ENCODE measurements at places on chromosomes 2 and 18.

DNA sequence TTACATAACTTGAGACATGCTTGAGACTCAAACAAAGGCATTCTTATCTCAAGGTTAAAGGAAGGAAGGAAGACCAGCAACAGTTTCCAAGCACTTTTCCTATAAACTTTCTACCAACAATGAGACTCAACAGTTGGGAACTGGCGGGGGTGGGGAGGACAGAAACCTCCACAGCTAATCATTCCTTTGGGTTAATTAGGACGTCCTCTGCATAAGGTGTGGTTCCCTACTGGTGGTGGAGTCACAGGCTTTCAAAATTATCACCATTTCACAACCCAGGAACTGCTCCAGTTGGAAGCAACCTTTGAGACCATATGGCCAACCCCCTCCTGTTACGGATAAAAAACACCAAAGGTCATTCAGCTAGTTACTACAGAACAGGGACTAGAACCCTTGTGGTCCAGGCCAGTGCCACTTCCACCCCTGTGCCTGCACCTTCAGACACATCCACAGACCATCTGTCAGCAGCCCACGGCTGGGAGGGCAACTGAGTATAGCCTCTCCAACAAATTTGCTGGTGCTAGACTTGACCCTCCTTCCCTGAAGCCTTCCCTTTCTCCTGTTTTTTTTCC, 30.1 kb upstream of the ATL2 start:
- no peak for DNase-seq

- peak; percentile 13 for DNase-seq
Measured at GRCh38 chr2:152950126-152950525, 231.7 kb downstream of the ARL6IP6 start.

DNA sequence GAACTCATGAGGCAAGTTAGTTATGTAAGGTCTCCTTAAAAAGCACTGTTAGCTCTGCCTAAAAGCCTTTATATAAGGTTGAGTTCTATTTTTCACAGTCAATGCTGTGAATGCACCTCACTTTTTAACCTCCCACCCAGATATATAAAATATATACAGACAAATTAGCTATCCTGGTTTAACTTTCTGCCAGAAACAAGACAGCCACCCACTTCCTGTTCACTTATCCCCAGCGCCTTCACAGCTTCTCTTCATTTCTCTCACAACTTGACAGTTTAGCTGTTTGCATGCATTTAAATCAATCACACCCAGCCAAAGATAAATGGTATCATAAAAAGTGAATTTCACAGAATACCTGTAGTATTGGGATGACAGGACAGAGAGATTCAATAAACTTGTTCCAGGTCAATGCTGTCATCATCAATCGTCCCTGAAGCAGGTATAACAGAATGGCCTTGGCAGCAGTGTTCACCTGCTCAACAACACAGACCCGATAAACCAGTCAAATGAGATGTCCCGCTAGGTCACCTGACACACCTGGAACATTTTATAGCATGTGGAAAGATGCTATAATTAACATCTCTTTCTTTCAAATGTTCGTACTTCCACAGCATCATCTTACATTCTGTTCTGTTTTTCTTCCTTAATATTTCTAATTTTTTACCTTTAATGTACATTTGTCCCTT, 55.7 kb downstream of the RTTN start:
- no peak for DNase-seq

DNA sequence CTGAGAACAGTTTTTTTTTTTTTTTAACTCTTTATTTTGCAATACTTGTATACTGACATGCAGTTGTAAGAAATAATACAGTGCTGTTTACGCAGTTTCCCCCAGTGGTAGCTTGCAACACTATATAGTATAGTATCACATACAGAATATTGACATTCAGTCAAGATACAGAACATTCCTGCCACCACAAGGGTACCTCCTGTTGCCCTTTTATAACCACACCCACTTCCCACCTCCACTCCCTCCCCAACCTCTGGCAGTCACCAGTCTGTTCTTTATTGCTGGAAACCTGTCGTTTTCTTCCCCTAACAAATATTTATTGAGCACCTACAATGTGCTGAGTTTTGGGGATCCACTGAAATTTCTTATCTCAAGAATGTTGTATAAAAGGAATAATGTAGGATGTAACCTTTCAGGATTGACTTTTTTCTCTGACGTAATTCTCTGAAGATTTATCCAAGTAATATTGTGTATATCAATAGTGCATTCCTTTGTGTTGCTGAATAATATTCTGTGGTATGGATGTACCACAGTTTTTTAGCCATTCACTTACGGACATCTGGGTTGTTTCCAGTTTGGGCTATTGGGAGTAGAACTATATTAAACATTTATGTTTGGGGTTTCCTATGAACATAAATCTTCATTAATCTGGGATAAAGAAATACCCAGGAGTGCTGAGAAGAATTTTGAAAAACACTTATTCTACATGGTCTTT, 51.4 kb upstream of the EML6 start:
- DNase-seq = no peak

GRCh38 chr2:241867776-241868420, 1.6 kb upstream of the RTP5 start:
- DNase-seq = no peak

GRCh38 chr18:55605733-55606338, 17.8 kb upstream of the TCF4 start:
- no peak for DNase-seq

DNA sequence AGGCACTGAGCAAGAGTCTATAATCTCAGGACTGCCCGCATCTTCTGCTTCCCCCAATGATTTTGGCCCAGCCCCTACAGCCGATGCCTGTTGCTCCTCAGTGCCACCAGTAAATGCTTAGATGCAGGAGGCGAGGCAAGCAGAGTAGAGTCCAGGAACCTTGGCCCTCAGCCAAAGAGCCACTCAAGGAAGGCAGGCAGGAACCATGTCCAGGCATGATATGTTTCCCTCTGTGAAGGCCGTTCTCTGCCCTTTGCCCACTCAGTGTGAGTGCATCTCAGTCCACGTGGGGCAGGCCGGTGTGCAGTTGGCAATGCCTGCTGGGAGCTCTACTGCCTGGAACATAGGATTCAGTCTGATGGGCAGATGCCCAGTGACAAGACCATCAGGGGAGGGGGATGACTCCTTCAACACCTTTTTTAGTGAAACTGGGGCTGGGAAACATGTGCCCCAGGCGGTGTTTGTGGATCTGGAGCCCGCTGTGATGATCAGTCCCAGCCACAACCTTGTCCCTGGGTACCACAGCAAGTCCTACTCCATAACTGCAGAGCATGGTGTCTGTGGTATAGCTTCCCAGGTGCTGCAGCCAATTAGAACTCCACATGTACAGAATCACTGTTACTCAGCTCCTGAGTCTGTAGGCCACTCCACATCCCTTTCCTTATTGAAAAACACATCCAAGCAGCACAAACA, 9.7 kb upstream of the DNAJB2 start:
- DNase-seq = no peak

GRCh38 chr2:239143858-239144712, 256.7 kb downstream of the HDAC4 start:
- DNase-seq = peak; percentile 30

DNA sequence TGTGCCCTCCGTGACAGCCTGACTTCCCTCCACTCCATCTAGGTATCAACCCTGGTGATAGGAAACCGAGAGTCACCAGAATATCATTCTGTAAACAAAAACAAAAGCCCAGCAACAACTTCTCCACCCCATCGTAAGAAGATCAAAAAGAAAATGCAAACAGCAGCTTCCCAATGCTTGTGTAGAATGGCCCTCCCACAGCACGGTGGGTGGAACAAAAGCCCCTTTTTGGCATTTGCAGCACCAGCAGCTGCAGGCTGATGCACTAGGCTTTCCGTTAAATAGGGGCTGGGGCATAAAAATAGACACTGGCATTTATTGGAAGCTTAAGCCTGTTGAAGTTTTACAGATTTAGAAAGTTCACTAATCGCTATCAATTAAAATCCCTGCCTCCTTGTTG, 513.0 kb downstream of the GALR1 start:
- no peak for DNase-seq

DNA sequence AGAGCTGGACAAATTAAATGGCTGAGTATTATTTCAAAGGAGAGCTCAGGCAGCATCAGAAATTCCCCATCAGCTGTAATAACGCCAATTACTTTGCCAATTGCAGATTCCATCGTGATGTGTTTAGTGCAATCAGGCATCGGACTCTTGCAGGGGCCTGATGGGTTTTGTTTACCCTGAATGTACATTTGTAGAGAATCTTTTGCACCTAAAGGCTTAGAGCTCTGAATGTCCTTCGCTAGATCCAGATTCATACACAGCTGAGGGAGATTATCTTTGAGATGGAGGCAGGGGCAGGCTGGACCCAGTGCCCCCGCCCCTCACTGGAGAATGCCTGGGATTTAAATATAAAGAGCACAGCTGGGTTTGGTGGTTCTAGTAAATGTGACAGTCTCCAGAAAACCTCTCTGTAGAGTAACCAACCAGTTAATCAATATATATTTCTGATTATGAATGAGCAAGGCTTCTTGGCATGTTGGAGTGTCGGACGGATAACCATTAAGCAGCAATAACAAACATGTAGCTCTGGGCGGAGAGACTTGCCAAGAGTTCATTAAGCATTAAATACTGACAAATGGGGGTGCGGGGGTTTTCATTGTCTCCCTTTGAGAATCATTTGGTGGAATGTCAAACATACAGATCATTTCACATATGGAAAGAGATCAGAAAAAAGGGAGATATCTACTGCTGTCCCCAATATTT, 200.9 kb downstream of the SETBP1 start:
- DNase-seq = no peak

- no peak for DNase-seq
Measured at GRCh38 chr18:51162617-51163016, 34.9 kb downstream of the MEX3C start.

DNA sequence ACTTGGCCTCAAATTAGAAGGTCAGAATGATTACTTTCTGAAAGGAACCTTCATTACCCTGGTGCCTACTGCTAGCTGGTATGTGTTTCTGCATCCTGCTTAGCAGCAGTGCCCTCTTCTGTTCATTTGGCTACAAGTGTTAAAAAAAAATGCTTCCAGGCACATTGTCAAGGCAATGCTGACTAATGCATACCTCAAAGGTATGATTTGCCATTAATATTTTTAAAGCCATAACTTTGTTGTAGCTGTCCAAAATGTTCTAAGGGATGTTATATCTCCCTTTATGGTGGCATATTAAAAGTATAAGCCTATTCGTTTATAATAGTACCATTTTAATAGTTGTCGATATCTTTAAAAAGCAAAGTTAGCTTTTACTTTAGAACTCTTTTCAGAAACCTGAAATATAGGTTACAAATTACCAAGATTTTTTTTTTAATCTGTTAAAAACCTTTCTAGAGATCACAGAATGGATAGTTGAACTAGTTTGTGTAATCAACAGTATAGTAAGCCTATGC, 52.0 kb upstream of the FAM171B start:
- DNase-seq = peak; percentile 66

- peak; percentile 3 for DNase-seq
Measured at GRCh38 chr18:37176621-37176934, 347.7 kb downstream of the KIAA1328 start.

GRCh38 chr2:27369471-27370025, 590 bp downstream of the EIF2B4 start:
- peak; percentile 47 for DNase-seq

DNA sequence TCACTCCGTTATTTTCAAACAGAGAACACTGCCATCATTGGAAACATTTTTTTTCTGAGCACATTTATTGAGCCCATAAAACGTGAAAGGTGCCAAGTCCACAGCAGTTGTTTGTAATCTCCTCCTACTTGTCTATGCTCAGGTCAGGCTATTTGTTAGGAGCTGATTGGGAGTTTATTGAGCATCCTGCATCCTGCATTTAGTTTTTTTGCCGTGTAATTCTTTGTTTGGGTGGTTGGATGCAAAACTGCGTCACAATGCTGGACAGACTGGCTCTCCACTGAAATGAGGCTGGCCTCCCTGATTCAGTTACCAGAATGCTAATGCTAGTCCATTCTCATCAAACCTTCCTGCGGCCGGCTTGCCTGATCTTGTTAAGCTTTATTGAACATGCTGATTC, 71.4 kb downstream of the RAPGEF4 start:
- DNase-seq = no peak

- DNase-seq = no peak
Measured at GRCh38 chr2:78132391-78133370, 610.5 kb upstream of the LRRTM4 start.

DNA sequence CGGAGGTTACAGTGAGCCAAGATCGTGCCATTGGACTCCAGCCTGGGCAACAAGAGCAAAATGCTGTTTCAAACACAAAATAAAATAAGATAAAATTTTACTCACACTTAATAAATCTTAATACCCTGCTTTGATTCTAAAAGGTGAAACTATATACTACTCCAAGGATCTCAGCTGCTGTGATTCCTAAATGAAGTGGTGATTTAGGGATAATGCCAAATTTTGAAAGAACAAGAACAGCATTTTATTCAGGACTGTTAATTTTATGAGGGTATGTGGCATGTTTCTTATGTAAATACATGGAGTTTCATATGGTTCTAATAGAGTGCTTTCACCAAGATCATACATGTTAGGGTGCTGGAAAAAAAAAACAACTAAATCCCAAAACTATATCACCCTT, 199.7 kb upstream of the PID1 start:
- no peak for DNase-seq

DNA sequence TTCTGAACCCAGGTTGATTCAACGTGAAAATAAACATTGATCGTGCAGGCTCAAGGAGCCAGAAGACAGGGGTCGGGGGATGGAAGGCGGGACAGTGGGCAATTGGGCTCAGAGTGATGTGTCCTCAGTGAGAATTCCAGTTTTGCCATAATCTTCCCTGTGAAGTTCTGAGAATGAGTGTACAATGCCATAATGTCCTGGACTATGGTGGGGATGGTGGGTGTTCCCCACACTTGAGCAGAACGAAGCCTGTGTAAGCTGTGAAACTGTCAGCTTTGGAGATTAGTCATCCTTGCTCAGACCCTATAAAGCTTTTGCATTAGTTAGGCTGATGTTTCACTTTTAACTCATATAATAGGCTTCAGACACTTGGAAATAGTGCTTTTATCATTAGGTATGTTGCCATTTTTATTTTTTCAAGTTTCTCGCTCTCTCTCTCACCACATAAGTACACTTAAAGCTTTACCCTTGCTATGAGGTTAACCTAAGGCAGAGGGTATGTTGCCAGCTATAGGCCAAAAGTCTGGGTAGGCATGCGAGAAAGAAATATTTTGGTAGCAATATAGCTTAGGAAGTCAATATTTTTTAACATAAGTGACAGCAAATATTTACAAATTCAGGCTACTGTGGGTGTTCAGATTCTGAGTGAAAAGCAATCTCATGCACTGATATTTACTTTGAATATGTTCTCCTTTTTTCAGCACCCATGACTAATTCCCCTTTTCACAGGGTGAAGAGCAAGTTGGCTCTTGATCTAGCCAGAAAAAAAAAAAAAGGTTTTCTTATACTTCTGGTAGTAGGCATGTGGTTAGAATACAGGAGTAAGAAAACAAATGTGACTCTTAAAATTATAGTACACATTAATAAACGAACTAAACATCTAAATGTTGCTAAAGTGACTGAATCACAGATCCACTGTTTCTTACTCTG, 47.2 kb downstream of the CDC42EP3 start:
- DNase-seq = peak; percentile 79

GRCh38 chr2:239820836-239821693, 204.1 kb downstream of the NDUFA10 start:
- no peak for DNase-seq

Measured in astrocyte (in vitro differentiated cells and primary cell).